ENCODE measurements at places on chromosomes 7 and 10.

DNA sequence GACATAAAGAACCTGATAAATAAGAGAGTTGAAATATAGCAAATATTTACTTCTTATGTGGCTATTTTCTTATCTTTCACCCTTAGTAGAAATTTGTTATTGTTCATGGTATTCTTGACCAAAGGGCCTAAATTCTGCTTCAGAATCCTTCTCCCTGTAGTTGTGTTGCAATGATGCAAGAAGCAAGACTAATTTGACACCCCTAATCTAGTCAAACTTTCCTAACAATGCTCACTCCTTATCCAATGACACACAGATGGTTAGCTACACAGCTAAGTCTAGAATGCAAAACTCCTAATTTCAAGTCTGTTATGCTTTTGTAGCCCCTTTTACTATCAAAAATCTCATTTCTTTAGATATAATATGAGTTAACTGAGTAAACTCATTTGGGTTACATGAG is 56.1 kb downstream of the TWIST1 start:
- DNase-seq, result no peak

DNA sequence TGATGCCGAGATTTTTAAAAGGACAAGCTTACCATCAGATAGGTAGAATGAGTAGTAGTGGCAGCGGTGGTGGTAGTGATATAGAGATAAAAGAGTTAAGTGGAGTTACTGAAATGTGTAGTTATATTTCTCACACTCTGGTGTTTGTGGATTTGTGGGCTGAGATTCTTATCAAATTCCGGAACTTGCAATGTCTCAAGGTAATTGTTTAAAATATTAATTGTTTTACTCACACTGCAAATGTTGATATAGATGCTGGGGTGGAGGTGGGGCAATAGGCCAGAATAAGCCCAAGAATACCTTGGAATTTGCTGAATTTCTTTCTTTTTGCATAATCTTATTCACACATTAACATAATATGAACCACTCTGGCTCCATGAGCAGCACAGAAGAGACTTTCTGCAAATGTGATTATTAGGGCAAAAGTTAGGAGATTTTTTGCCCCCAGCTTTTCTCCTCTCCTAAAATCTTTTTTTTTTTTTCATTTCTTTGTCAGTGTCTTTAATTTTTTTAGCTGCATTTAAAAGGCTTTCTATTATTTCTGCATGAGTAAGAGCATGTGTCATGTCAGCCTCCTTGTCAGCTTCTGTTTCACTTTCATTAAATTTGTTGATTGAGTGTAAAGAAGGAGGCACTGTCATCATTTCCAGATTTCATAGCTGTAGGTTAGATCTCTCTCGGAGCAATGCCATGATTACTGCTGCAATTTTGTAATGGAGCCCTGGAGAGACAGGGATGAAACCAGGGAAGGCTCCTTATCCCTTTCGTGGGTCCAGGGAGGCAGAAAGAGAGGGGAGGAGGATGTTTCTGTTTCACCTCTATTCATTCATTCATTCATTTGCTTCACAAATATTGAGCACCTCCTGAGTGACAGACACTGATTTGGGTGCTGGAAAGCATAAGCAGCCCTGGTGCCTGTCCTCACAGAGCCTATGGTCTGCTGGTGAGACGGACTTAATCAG is 13.1 kb upstream of the SGMS1 start:
- no peak for DNase-seq

GRCh38 chr7:1458683-1459511 is at the start of gene MICALL2:
Gene MICALL2 (minus strand): TSS chr7:1459470. CDS start chr7:1459326, 144 bp downstream.
- no peak for DNase-seq

DNA sequence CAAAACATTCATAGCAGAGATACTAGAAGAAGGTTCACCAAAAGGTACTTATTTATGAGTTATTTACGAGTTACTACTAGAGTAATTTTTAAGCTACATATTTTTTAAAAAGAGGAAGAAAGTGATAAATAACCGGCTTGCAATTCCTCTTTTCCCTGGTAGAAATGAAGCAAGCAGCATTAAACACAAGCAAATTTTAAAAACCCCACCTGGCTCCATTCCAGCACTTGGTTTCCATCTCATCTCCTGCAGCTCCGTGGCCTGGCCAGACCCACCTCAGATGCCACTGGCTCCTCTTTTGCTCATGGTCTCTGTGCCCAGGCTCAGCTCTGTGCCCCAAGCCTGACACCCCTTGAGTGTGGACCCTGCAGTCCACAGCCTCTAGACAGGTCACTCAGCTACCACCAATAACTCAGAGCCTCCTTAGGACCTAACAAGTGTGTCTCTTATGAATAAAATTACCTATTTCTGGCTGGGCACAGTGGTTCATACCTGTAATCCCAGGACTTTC is 479.5 kb downstream of the TNS3 start:
- DNase-seq, result no peak

DNA sequence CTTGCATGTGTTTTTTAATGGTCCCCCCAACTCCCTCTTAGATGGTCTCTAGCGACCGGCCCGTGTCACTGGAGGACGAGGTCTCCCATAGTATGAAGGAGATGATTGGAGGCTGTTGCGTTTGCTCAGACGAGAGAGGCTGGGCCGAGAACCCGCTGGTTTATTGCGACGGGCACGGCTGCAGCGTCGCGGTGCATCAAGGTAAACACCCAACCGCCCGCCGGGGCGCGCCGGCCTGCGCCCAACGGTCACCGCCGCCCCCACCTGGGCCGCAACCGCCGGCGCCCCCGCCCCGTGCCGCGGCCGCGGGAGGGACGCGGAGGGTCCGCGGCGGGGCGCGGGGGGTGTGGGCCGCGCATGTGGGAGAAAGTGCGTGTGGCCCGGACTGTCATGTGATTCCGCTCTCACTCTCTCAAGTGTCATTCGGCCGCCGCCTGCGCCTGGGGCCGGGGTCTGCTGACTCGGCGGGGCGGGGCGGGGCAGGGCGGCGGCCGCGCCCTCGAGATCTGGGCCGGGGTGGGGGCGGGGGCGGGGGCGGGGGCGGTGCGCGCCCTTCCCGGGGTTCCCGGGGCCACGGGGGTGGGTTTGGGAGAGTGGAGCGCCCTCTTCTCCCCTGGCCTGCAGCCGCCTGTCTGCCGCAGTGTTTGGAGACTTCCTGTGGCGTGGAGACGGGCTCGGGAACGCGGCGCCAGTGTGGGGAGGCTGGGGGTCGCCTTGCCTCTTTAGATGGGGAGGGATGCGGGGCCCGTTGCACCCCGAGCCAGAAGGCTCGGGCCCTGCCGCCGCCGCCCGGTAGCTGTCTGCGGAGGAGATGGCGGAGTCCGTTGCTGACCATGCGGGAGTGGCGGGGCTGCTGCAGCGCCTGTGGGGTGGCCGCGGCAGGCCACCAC is 817 bp downstream of the MLLT10 start:
- DNase-seq, result peak; percentile 35

- no peak for DNase-seq
These were observed 183.2 kb downstream of the PLXDC2 start for GRCh38 chr10:19999431-19999830.

DNA sequence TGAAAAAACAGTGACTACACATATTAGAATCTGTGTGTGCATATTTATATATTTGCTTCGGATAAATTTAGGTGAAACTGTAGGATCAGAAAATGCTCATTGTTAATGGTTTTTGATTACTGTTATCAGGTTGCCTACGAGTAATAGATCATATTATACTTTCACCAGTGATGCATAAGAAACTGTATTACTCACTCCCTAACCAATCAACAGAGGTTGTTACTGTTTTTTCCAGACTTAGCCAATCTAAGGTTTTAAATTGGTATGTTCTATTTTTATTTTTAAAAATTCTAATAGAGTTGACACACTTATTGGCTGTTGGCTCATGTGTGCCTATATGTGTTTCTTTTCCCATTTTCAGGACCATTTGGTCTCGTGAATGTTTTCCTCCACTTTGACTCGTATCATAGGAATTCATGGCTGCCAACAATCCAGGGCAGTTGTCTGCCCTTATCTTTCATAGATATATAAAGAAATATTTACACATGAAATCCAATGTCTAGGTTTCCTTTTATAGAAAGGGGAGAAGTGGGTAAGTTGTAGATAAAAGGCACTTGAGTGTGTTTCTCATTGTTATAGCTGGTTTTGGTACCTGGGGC is 59.2 kb downstream of the ANLN start:
- no peak for DNase-seq

- DNase-seq, result no peak
These were observed 3.5 kb downstream of the STK17A start for GRCh38 chr7:43586251-43586900.

DNA sequence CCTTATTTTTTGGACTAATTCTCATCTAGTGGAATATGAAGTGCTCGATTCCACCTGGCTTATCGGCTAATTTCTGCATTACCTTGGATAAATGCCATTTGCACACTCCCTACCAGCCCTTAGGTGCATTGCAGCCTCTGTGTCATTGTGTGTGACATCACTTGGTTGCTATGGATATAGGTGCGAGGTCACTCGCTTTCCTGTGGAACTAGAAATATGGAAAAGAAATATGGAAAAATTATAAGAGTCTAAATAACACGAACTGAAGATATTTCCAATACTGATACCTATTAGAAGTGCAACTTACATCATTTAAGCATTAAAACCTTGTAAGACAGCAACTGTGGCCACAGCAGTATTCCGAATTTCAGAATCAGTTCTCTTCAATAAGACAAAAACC is 2.0 kb downstream of the YWHAG start:
- no peak for DNase-seq

GRCh38 chr10:93629647-93630305 is 17.4 kb downstream of the PDE6C start:
- no peak for DNase-seq
